ENCODE measurements at places on chromosomes 7 and 10. TPM values are rescaled to one million over a fixed set of nuclear protein-coding genes. Genes with fewer than 3 reads are reported as not detected.

ADAP1 gene
- total RNA-seq: 30.7 TPM

OR2A42 gene
- not detected for total RNA-seq

TWIST1 gene
- not detected for total RNA-seq

GRCh38 chr7:74514131-74514591 lies 60.5 kb downstream of the GTF2IRD1 start:
- H3K27ac ChIP-seq: no peak overlapping the region
- no peaks in the 10 kb centered on the region for H3K36me3 ChIP-seq
- H3K4me3 ChIP-seq: no peak overlapping the region
- H3K4me1 ChIP-seq: no peaks in the 10 kb centered on the region

GRCh38 chr7:24965831-24966708 lies 13.9 kb downstream of the OSBPL3 start:
- H3K4me1 ChIP-seq: peaks cover 20% of the 10 kb centered on the region
- H3K27ac ChIP-seq: no peak overlapping the region
- no peak for DNase-seq
- H3K36me3 ChIP-seq: no peaks in the 10 kb centered on the region

DNA sequence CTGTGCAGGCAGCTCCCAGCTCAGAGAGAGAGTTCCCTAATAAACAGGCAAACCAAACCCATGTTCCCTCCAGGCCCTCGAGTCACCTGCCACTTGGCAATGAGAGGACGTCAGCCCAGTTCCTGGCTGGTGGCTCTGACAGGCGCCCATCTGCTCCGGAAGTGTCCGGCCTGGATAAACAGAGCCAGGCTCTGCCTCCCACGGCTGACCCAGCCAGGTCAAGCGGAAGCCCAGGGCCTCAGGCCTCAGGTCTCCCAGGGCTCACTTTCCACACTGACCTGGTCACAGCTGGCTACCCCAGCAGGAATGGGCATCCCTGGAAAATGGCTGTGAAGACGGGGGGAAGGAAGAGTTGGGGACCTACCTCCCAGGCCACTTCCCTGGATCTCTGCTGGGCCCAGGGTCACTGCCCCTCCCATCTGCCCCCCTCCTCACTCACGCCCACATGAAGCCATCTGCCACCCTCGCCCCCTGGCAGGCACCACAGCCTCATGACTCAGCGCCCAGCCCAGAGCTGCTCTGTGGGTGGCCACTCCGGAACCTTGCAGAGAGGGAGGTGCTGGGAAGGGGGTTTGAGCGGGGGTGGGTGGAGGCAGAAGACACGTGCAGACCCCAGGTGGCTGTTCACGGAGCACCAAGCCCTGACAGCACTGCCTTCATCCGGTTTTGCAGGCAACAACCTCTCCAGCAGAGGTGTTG lies 37.4 kb upstream of the DUSP5 start:
- H3K27me3 ChIP-seq: no peaks in the 10 kb centered on the region
- no peak overlapping the region for H3K27ac ChIP-seq
- H3K4me1 ChIP-seq: peaks cover 14% of the 10 kb centered on the region
- no peak overlapping the region for H3K4me3 ChIP-seq
- H3K36me3 ChIP-seq: no peaks in the 10 kb centered on the region

- H3K27ac ChIP-seq: no peak overlapping the region
- DNase-seq: no peak
- no peaks in the 10 kb centered on the region for H3K36me3 ChIP-seq
- H3K4me3 ChIP-seq: no peak overlapping the region
- peaks cover 15% of the 10 kb centered on the region for H3K4me1 ChIP-seq
Observed at GRCh38 chr7:42907316-42907715, 4.6 kb downstream of the C7orf25 start.

DNA sequence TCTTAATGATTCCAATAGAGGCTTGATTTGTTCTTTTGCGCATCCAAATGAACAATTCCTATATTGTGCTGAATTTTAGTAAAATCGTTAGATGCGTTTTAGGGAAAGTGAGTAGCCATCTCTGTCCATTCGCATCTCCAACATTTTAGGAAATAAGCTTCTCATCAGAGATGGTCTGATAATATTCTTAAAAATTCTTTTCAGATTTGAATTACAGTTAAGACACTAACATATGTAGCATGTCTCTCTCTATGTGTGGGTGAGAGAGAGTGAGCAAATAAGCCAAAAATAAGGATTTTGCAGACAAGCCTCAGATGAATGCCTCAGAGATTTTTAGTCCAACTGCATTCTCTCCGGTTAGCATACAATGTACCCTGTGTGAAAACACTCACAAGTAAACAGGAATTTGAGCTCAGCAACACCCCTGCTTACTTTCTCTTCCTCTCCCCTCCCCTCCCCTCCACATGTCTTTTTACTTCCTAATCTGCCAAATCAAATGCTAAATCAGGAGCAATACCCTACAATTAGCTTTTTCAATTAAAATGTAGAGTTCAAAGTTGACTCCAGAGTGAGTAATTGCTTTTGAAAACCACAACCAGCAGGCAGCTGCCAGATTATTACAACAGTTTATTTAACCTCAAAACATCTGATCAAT lies 354.4 kb downstream of the CRPPA start:
- no peak for DNase-seq
- H3K36me3 ChIP-seq: no peaks in the 10 kb centered on the region
- H3K27ac ChIP-seq: peak overlapping the region; percentile 19
- H3K4me3 ChIP-seq: no peak overlapping the region
- H3K4me1 ChIP-seq: peaks cover 28% of the 10 kb centered on the region

DNA sequence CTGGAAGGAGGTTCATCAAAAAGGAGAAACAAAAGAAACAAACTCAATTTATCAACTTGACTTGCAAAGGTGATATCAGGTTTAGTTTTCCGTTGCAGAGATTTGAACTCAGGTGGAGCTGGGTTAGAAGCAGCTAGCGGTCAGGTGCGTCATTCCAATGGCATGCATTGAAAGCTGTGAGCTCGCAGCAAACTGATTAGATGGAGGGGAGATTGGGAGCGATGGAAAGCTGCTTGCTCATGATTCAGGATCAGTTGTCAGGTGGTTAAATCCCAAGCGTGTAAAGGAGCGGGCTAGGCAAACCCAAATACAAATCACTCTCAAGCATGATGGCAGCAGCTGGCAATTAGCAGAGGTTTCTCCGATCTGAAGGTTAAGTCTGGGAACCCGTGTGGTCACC lies 49.3 kb upstream of the AFAP1L2 start:
- no peaks in the 10 kb centered on the region for H3K4me1 ChIP-seq
- no peak overlapping the region for H3K4me3 ChIP-seq
- no peaks in the 10 kb centered on the region for H3K27me3 ChIP-seq
- H3K36me3 ChIP-seq: no peaks in the 10 kb centered on the region

Measured in upper lobe of right lung (tissue), 1 donor.